Upper lobe of left lung (tissue), 6 donors: ENCODE measurements at places on chromosomes 16 and 17. TPM values are rescaled to one million over a fixed set of nuclear protein-coding genes. Genes with fewer than 3 reads are reported as not detected.
A peak's percentile ranks its signal among the peaks of the same experiment; 100 is the strongest.

DNA sequence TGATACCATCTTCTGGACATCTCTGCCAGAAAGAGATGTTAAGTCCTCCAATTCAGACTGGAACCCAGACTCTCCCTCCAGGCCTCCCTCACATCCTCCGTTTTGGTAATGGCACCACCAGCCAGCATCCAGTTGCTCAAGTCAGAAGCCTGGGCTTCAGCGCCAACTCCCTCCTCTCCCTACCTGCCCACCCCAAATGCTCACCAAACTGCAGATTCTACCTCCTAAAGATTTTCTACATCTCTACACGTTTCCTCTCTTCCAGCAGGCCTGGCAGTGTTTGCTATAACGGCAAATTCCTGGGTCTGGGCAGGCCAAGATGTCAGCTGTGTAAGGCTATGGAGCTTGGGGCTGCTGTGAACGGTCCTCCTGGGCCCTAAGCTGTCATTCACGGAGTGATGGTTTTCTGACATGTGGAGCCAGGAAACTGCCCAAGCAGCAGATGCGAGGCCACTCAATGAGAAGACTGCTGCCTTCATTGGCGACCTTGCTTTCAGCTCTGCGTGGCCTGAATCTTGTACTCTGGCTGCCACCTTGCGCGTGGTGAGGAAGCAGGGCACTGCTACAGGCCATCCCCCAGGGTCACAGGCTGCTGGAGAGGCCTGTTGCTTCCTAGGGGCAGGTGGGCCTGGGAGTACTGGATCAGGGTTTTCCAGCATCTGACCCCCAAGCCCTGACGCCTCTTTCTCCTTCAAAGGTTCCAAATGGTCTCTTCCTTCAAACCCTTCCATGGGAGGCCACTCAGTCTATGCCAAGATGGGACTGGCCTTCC lies 37.7 kb downstream of the TBX4 start:
- no peak overlapping the region for H3K4me3 ChIP-seq
- no peaks in the 10 kb centered on the region for H3K27me3 ChIP-seq
- no peaks in the 10 kb centered on the region for H3K4me1 ChIP-seq

DNA sequence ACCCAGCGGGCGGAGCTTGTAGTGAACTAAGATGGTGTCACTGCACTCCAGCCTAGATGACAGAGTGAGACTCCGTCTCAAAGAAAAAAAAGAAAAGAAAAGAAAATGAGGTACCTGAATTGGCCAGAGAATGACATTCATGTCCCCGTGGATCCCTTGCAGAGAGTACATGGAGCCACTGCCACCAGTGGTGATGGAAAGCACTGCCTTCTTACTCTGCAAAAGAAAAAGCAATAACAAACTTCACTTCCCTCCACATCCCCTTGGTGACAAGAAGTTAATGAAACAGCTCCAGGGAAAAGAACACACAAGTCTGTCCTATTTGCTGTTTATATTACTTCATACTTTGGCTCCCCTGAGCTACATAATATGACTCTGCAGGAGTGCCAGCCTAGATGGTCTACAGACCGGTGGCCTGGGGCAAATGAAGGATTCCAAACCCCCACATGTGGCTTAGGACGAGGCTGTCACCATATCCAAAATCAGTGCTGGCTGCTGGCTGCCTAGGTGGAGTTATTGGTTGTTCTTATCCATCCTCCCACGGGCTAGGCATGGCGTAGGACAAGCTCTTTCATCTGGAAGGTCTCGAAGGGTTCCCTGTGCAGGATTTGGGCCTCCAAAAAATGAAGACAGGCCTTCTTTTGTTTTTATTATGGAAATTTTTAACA lies 13.3 kb downstream of the NQO1 start:
- DNase-seq, result no peak
- no peaks in the 10 kb centered on the region for H3K4me1 ChIP-seq
- no peak overlapping the region for H3K27ac ChIP-seq
- no peaks in the 10 kb centered on the region for H3K27me3 ChIP-seq
- peaks cover 52% of the 10 kb centered on the region for H3K36me3 ChIP-seq

GRCh38 chr17:53449324-53449723 lies 373.4 kb upstream of the KIF2B start:
- no peak overlapping the region for H3K4me3 ChIP-seq
- no peak overlapping the region for H3K27ac ChIP-seq
- H3K36me3 ChIP-seq, result no peaks in the 10 kb centered on the region
- no peak for DNase-seq
- no peaks in the 10 kb centered on the region for H3K27me3 ChIP-seq

DNA sequence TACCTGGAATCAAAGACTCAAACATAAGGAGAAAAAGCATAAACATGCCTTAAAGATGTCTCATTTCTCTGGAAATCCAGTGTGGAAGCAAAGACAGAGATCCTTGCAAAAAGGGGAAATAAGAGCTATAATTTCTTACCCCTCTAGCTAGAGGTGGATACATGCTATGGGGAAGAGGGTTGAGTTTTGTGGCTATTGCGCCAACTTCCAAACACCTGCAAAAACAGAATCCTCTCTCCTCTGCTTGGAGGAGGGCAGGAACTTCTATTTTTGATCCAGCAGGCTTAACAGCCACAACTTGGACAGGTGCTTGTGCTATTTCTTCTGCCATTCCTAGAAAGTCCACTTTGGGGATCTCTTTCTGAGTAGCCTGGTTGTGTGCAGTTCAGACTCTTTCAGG lies 21.5 kb upstream of the NUDT7 start:
- H3K27ac ChIP-seq, result no peak overlapping the region
- H3K27me3 ChIP-seq, result no peaks in the 10 kb centered on the region
- DNase-seq, result no peak
- no peak overlapping the region for H3K4me3 ChIP-seq
- no peaks in the 10 kb centered on the region for H3K36me3 ChIP-seq
- H3K4me1 ChIP-seq, result no peaks in the 10 kb centered on the region

DNA sequence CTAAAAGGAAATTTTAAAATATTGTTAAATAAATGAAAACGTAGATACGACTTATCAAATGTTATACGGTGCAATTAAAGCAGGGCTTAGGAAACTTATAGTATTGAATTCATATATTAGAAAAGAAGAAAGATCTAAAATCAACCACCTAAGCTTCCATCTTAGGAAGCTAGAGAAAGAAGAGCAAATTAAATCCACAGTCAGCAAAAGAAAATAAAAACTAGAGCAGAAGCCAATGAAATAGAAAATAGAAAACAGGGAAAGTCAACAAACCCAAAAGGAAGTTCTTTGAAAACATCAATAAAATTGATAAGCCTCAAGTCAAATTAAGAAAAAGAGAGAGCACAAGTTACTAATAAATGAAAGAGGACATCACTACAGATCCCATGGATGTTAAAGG lies 74.6 kb upstream of the CACNG5 start:
- H3K4me3 ChIP-seq, result no peak overlapping the region
- no peak overlapping the region for H3K27ac ChIP-seq
- no peak for DNase-seq
- no peaks in the 10 kb centered on the region for H3K4me1 ChIP-seq
- H3K36me3 ChIP-seq, result no peaks in the 10 kb centered on the region
- no peaks in the 10 kb centered on the region for H3K27me3 ChIP-seq

- H3K4me3 ChIP-seq, result no peak overlapping the region
- peaks cover 4% of the 10 kb centered on the region for H3K4me1 ChIP-seq
- DNase-seq, result no peak
- no peaks in the 10 kb centered on the region for H3K27me3 ChIP-seq
Observed at GRCh38 chr17:72576289-72576759, 455.5 kb downstream of the SOX9 start.

- peaks cover 58% of the 10 kb centered on the region for H3K36me3 ChIP-seq
- H3K4me3 ChIP-seq, result no peak overlapping the region
- peaks cover 8% of the 10 kb centered on the region for H3K4me1 ChIP-seq
- no peak overlapping the region for H3K27ac ChIP-seq
- H3K27me3 ChIP-seq, result no peaks in the 10 kb centered on the region
Observed at GRCh38 chr17:81672504-81672903, 6.0 kb downstream of the CCDC137 start.

GRCh38 chr17:416293-417206 lies 63.9 kb upstream of the RPH3AL start:
- peaks cover 5% of the 10 kb centered on the region for H3K36me3 ChIP-seq
- H3K4me3 ChIP-seq, result peak overlapping the region; percentile 7
- H3K27me3 ChIP-seq, result no peaks in the 10 kb centered on the region
- peaks cover 5% of the 10 kb centered on the region for H3K4me1 ChIP-seq

DNA sequence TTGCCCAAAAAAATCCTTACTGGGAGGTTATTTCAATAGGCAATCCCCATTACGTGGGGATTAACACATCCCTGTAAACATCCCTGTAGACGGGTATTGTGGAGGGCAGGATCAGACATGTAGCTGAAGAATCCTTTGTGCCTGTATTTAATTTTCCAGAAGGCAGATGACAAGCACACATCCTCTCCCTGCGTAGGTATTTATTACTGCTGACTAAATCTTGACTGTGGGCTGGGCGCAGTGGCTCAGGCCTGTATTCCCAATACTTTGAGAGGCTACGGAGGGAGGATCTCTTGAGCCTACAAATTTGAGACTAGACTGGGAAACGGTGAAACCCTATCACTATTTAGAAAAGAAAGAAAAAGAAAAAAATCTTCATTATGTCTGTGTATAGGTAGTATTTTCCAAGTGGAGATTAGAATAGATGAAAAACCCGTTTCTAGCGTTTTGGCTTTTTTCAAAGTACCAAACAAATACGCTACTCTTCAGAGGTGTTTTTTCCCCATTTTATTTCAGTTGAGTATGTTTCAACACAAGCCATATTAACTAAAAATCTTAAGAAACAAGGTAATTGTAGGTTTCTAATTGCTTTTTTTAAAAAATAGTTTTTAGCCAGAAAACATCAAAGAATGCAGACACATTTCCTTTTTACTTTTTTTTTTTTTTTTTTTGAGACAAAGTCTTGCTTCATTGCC lies 1.5 kb upstream of the MARF1 start:
- no peaks in the 10 kb centered on the region for H3K36me3 ChIP-seq
- no peak overlapping the region for H3K4me3 ChIP-seq
- H3K27ac ChIP-seq, result no peak overlapping the region

PTGES3L gene
- total RNA-seq, result 0.11 TPM
